Stimulated activated CD8-positive, alpha-beta memory T cell treated with anti-CD3 and anti-CD28 coated beads, Interleukin-12 subunit alpha, Interleukin-12 subunit beta, amount 100 ng/mL, for 1 hour (primary cell): ENCODE measurements at places on chromosomes 2 and 18.

GRCh38 chr2:28522481-28522880 is 26.6 kb downstream of the PLB1 start:
- DNase-seq: no peak

- DNase-seq: no peak
These were observed 9.3 kb downstream of the KCNIP3 start for GRCh38 chr2:95306336-95306895.

- DNase-seq: no peak
These were observed 1.9 kb downstream of the CLASP1 start for GRCh38 chr2:121647396-121647795.

GRCh38 chr2:69943000-69943842 is 18.2 kb downstream of the ASPRV1 start:
- DNase-seq: no peak

DNA sequence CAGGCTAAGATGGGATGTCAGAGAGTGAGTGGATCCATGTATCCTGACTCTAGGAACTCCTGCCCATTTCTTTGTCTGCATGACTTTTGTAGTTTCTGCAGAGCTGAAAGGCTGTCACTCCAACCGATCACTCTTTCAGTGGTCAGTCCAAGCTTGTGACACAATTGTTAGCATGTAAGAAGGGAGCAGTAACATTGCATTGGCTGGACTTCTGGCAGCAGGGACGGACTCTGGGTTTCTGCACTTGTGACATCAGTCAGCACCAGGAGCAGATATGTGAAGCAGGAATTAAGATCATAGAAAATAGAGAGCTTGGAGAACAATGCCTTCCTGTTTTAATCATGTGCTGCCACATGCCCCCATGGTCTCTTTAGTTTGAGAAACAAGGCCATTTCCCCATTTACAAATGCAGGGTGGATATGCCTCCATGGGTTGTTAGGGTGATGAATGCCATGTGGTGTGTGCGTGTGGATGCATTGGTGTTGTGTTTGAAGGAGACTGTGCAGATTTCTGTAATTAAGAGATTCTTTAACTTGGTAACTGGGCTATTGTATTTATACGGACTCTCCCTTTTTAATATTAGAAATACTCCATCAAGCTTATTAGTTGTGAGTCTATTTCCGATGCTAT is 214.3 kb upstream of the EPHA4 start:
- DNase-seq: no peak

DNA sequence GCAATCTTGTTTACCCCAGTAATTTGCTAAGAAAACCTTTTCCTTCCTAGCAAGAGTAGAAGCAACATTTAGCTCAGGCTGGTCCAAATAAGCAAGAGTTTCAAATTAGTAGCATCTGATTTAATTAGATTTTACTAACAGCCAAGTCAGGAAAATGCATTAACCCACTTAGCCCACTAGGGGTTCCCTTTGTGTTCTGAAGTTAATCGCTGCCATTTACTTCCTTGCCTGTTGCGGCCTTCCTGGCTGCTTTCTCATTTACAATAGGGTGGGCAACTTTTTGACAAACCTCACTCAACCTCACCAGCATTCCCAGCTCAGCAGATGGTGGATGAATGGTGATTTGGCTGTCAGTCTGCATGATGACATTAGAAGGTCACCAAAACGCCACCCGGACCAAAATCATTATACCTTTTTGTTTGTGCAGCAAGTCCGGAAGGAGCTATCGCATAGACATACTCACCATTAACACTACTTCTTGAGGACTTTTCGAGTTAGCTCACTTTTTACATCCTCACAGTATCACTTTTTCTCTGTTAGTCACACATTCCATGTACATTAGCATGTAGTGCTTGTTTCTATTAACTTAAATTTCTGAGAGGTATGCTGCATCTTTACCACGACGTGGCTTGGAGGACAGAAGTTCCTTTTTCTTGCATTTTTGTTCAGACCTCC is 101.5 kb upstream of the SETBP1 start:
- no peak for DNase-seq

DNA sequence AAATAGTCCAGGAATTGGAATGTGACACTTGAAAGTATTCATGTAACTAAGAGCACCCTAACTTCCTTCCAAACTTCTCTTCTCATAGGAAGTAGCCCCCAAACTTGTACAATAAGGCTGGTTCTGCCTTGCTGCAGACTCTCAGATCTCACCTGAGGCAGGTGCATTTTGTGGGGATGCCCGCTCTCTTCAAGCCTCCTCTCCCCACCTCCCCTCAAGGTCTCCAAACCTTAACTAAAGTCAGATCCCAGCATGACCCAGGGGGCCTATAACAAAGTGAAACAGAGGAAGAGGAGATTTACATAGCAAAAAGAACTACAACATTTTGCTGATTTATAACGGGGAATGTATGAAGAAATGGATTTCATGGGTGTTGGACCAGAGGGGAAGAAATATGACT is 23.6 kb downstream of the CDKL4 start:
- no peak for DNase-seq

DNA sequence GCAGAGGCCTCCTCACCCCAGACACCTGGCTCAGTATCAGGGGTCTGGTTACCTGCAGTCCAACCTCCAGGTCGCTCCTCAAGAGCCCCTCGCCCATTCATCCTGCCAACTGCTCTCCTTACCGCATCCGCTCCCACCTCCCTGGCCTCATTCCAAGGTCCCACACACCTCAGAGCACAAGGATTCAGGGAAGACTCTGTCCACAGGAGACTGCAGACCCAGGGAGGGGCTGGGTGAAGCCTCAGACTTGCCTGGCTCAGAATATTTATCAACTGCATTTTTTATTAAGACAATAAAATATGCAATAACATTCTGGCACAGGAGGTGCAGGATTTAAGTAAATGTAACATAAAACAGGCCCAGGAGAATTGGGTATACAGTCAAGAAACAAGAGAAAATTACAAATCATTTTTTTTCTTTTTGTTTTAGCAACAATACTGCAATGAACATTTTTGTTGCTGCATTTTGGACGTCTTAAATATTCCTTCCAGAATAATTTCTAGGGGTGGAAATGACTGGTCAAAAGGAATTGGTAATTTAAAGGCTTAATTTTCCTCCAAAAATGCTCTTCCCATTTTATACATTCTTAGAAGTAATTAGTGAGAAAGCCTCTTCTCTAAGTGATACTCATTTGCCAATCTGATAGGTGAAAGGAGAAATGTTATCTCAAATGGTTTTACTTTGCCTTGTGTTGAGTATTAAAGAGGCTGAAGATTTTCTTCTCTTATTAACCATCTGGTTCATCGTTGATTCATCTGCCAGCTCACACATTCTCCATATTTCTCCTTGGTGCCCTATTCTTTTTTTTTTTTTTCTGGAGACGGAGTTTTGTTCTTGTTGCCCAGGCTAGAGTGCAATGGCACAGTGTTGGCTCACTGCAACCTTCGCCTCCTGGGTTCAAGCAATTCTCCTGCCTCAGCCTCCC is 42.5 kb downstream of the TEX44 start:
- no peak for DNase-seq

- DNase-seq: no peak
These were observed 4.2 kb upstream of the MYO7B start for GRCh38 chr2:127531221-127531648.

DNA sequence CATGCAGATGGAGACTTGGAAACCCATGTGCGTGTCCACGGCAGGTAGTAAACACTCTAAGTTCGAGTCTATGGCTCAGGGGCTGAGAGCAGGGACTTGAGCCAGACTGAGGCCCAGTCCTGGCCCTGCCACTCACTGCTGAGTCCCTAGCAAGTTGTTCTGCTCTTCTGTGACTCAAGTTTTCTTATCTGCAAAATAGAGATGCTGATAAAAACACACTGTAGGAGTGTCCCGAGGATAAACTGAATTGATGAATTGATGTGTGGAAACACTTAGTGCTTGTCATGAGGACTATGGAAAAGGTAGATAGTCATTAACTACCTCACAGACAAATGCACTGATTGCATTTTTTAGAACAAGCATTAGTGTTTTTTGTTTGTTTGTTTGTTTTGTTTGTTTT is 73.2 kb downstream of the BOLA3 start:
- DNase-seq: no peak

GRCh38 chr2:232838406-232838874 is 31.6 kb upstream of the SNORC start:
- peak; percentile 27 for DNase-seq

- DNase-seq: no peak
These were observed 705 bp downstream of the YES1 start for GRCh38 chr18:811182-811891.

- no peak for DNase-seq
These were observed 140.6 kb upstream of the NOSTRIN start for GRCh38 chr2:168661863-168662256.

DNA sequence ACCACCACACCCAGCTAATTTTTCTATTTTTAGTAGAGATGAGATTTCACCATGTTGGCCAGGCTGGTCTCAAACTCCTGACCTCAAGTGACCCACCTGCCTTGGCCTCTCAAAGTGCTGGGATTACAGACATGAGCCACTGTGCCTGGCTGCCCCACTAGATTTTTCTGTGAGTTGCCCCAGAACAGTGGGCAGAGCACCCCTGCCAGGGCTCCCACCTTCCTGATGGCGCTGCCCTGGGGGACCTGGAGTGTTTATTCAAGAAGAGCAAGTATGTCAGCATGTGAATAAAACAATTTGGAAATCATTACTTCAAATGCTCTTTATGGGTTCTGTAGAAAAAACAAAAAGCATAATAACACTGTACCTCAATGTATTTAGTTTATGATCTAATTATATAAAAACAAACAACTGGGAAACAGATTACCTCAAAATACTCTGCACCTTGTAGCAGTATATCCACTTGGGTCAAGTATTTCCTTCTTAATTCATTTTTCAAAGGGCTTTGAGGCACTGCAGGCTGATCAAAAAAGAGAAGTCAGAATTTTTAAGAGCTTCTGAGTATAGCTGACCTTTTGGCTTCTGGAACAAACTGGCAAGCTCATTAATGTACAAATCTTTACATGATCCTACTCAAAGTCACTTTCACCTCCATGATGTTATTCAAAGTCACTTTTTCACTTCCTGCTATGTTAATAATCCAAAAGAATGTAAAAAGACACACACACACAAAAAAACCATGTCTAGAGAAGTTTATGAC is 8.9 kb downstream of the HJURP start:
- DNase-seq: no peak
